Stimulated activated CD4-positive, alpha-beta T cell treated with anti-CD3 and anti-CD28 coated beads, TNF-alpha, amount 100 ng/mL, for 24 hours (primary cell): ENCODE measurements at places on chromosomes 13 and 19.

DNA sequence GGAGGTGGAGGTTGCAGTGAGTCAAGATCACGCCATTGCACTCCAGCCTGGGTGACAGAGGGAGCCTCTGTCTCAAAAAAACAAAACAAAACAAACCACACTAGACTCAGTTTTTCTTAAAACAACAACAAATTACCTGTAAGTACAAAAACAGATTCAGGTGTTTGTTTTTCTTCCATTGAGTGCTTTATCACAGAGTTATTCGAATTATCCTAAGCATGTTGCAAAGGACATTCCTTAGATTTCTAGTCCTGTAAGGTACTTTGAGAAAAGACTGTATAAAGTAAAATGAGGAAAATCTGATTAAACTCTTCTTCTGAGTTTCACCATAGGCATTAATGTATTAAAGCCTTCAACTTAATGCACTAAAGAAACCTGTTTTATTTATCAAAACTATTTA lies 2.2 kb upstream of the EEF1AKMT1 start:
- no peak for DNase-seq

DNA sequence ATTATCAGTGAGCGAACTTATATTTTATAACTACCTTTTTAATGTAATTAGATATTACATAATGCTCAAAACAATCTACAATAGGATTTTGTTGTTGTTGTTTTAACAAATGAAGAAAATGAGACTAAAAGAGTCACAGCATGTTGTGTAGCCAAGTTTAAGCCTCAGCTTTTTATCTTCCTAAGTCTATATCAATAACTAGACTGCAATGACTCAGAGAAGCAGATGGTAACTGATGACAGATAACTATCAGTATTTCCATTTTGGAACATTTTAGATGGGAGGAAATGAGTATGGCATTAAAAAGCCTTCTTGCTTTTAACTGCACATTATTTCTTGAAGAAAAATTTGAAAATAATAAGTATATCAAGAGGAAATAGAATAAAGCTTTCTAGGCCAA lies 825.2 kb downstream of the SLITRK1 start:
- no peak for DNase-seq

- no peak for DNase-seq
Observed at GRCh38 chr19:45086480-45086879, 6.5 kb upstream of the PPP1R37 start.

GRCh38 chr19:30132343-30133075 lies 190.5 kb downstream of the URI1 start:
- no peak for DNase-seq

- DNase-seq = no peak
Observed at GRCh38 chr19:35130761-35131720, 3.8 kb downstream of the LGI4 start.

GRCh38 chr19:4774136-4774535 lies 17.4 kb upstream of the FEM1A start:
- no peak for DNase-seq
